Neuronal stem cell (in vitro differentiated cells): ENCODE measurements at places on chromosomes 1 and 21.

DNA sequence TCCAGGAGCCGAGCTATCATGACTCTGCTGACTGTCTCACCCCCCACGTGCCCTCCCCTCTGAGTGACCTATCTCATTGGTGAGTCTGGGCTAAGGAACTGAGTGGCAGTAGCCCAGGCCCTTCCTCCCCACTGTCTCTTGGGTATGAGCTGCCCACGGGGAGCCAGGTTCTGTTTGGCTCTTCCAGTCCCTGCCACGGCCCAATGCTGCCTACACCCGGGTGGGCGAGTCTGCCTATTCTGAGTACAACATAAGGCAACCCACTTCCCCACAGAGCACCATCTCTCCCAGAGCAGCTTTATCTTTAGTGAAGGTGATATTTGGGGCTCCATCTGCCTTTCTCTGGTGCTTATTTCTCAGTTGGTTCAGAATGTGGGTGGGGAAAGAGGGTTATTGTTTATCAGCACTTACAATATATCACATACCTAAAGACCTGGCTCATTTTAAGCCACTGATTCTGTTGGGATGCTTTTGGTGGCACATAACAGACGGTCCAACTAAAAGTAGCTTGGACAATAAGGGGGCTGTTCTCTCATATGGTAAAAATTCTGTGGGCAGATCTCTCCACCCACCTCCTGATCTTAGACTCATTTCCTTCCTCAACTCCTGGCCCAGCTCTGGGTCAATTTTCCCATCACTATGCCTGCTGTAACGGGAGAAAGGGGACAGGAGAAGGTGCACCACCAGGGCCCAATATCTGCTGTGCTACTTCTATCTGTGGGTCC is 27.7 kb upstream of the VWA5B1 start:
- DNase-seq = no peak

DNA sequence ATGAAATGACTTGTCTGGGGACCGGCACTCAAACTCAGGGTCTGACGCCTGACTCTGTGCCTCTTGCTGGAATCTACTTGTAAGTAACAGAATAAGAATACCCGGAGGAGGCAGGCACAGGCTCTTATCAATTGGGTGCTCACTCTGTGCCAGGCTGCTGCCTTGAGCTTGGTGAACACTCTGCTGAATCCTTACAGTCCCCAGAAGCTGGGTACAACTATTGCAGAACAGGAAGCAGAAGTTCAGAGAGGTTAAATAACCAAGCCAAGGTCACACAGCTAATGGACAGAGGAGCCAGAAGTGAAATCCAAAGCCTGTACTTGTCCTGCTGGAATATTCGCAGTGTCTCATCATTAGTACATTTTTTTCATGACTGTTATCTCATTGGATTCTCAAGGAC is 86.0 kb downstream of the EPHB2 start:
- DNase-seq = no peak

- no peak for DNase-seq
Measured at GRCh38 chr1:8014381-8014988, 11.6 kb downstream of the ERRFI1 start.

DNA sequence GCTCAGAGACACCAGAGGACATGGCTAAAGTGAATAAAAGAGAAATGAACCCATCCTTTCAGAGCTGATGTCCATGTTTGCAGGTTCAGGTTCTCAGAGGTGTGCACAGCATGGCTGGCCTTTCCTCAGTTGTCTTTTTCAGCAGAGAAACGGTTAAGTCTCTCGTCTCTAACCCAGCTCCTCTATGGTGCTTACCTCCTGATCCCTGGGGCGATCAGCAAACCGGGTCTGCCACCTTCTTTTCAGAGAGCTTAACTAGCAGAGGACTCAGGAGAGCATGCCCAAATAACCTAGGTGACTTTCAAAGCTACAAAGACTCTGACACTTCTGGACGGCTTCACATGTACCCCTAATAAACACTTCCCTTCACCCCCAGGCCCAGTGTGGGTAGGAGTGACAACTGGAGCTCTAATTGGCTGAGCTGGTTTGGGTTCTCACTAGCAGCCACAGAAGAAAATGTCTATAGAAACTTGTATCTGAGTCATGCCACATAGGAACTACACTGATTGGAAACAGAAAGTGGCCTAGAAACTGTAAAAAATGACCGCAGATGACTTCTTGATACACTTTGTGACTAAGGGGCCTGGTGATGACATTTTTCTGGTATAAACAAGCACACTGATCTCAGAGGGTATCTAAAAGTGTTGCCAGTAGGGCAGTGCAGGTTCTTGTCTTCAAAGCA is at the start of gene AIM2:
TSS of gene AIM2 (minus strand) at position 329 of the 682 bp plus-strand sequence. CDS start 3,267 bp downstream, outside the sequence.
- DNase-seq = no peak

DNA sequence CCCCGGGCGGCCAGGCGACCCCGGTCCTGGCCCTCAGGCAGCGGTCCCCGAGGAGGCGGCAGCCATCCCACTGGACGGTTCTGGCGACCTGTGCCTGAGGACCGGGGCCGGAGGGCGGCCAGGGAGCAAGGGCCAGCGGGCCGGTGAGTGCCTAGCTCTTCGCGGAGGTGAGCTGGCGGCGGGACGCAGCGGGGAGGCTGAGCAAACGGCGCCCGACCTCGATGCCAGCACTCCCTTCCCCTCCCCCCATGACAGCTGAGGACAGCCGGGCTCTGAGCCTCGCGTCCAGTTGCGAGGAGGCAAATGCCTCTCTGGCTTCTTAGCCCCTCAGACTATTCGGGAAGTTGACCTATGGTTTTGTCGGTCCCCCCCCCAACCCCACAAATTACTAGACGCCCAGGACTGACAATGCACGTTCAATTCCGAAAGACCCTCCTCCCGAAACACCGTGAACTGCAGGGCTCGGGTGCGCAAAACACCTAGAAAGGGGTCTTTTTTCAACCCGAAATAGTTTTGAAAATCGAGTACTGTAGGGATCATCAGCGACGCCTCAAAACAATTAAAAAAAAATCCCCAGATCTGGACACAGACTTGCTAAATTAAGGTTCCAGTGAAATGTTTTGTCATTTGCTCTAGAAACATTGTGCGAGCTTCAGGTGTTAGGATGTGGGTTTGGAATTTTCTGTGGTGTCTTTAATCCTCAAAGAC is 8.3 kb downstream of the CDKN2C start:
- no peak for DNase-seq

DNA sequence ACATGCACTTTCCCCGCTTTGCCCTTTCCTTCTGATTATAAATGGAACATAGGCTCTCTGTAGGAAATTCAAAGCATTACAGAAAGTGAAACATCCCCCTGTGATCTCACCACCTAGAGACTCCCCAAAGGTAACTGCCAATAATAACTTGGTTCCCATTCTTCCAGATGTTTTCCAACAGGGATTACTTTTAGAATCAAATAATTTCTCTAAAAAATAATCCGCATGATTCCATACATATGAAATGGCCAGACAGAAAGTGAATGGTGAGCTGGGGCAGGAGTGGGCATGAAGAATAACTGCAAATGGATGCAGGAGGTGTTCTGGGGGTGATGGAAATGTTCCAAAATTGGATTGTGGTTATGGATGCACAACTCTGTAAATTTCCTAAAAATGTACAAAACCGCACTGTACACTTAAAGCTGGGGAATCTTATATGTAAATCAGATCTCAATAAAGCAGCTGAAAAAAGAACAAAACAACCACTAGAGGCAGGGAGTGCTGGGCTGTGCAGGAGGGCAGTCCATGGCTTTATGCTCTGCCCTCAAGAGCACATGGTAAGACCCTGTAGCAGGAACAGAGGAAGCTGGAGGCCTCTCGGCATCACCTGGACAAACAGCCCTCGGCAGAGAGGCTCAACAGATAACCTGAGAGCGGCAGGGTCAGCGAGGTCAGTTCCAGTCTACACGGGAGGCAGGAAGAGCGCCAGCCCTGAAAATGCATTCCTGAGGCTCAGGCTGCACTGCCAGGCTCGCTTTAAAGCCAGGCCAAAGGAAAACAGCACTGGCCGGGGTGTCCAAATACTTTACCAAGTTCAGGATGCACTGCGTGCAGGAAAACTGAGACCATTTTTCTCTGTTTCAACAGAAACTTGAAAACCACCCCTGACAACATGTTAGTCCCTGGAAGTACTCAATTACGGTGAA is 39.7 kb downstream of the CAPZB start:
- DNase-seq = no peak

GRCh38 chr1:8911416-8912309 is 33.2 kb upstream of the ENO1 start:
- DNase-seq = no peak

DNA sequence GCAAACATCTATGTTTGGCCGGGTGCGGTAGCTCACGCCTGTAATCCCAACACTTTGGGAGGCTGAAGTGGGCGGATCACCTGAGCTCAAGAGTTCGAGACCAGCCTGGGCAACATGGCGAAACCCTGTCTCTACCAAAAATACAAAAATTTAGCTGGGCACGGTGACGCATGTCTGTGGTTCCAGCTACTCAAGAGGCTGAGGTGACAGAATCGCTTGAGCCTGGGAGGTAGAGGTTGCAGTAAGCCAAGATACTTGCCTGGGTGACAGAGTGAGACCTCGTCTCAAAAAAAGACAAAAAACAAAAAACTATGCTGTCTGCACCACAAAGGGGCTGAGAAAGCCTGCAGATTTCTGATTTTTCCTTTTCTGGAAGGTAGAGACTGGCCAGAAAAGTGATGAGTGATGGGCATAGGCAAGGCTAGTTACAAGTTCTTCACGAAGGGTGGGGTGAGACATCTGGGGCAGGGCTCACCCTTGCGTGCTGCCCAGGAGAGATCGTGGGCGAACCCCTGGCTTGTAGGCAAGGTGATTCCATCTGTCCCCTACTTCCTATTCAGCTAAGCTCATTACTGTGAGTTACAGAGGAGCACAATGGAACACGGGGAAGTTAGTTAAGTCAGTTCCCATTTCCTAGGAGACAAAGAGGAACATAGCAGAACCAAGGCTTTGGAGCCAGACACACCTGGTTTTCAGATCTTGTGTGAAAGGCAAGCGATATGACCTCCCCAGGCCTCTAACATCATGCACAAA is 3.2 kb downstream of the SLC2A1 start:
- DNase-seq = no peak

GRCh38 chr1:161020509-161021164 is at the start of gene F11R:
Gene F11R (minus strand): TSS chr1:161021152. CDS start chr1:161021073, 79 bp downstream.
- DNase-seq = peak; percentile 35

GRCh38 chr1:201675143-201675542 is 136.2 kb downstream of the NAV1 start:
- DNase-seq = no peak

- no peak for DNase-seq
Measured at GRCh38 chr1:84632673-84633434, 57.4 kb downstream of the SSX2IP start.

DNA sequence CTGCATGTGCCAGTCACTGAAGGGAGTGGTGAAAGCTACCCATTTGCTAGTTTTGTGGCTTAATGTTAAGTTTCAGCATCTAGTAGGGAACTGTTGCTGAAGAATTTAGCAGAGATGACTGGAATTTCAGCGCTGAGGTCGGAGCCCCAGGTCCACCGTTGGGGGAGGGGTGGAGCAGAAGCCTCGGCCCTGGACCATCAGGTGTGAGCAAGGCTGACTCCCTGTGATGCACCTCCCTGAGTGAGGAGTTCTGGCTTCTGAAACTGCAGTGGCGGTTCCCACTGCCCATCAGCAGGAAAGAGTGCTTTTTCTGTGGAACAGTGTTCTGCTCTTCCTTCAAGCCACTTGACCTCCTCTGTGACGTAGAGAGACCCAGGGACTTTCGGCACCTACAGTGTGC is 1.3 kb downstream of the NOS1AP start:
- no peak for DNase-seq

- DNase-seq = no peak
Measured at GRCh38 chr21:42626171-42626570, 27.2 kb upstream of the PDE9A start.
